ENCODE measurements at places on chromosomes 1 and 21.

- DNase-seq, result no peak
Measured at GRCh38 chr21:29928537-29928936, 11.3 kb downstream of the GRIK1 start.

GRCh38 chr1:6935361-6935883, 150.2 kb downstream of the CAMTA1 start:
- DNase-seq, result no peak

- DNase-seq, result no peak
Measured at GRCh38 chr1:176602388-176603004, 139.5 kb downstream of the PAPPA2 start.

DNA sequence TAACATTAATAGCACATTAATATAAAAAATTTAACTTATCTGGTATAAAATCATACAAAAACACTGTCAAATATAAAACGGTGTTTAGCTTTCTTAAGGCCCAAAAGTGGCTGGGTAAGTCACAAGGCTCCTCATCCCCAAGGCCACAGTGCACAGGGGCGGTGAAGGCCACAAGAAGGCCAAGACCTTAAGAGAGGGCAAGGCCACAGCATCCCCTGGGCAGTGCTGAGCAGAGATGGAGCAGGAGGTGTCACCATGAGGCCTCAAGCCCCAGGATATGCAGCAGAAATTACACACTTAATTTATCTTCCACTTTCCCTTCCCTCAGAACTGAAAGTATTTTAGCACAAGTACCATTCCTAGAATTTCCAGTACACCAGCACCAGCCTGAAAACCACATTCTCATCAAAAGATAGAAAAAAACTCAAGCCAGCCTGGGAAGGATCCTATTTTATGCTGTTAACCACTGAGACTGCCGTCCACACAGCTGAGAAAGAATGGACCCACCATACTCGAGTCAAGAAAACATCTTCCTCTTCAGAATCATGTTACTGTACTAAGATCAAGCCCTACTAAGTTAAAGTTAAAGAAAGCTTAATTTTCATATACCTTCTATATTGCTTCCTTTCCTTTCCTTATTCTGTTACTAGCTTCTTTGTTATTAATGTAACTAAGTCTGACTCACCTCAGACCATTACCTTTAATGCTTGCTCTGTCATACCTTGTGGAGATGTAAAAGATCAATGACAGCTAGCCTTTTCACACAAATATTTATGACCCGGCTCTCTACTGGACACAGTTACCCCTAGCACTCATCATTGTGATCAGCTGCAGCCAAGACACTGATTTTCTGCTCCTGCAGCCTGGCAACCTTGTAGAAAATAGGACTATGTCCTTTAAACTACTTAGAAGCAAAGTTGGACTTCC, 26.4 kb upstream of the FMO1 start:
- no peak for DNase-seq

DNA sequence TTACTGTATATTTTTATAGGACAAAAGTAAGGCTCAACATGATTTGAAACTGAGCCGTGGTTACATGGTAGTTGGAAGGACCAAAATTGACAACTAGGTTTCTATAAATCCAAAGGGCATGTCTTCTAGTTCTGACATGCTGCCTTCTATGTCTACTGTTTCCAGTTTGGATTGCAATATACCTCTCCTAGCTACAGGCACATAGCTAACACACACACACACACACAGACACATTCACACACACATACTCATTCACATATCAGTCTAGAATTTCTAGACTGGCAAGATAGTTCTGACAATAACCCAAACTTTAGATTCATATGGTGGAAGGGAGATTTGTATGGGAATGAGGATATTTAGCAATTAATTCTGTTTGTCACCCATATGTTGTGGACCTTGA, 544.8 kb upstream of the CAMK1G start:
- no peak for DNase-seq

DNA sequence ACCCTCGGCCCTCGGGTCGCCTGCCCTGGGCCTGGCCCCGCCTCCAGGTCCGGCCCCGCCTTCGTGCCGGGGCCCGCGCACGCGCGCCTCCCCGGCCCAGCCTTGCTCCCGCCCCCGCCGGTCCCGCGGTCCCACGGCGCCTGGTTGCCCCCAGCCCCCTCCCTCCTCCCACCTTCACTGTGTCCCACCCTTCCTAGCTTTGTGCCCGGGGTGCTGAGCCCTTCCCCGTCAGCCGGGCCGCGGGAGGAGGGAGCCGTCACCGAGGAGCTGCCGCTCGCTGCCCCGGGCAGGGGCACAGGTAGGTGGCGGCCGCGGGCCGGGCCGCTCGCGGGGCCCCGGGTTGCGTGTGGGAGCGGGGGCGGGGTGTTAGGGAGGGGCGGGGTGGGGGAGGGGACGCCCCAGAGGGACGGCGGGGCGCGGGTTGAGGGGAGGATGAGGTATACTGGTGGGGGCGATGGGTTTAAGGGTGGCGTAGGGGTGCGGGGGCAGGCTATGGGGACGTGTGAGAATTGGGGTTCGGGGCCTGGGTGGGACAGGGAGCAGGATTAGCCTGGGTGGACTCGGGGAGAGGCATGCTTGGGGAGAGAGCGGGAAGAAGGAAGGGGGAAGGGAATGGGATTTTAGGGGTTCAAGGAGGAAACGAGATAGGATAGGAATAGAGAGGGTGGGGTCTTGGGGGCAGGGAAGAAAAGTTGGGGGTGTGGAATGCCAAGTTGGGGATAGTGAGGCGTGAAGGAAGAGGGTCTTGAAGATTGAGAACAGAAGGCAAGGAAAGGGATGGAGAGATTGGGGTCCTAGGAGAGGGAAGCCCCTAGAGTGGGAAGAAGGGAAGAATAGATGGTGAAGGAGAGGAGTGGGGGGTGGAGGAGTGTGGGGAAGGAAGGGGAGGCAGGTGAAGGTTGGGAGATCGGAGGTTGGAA, at the start of gene LRRC42:
Gene LRRC42, plus strand, starts transcription at position 99 of the 920 bp plus-strand sequence. CDS start 5,650 bp downstream, outside the sequence.
- DNase-seq, result no peak

GRCh38 chr21:37425001-37425400, 58.4 kb downstream of the DYRK1A start:
- no peak for DNase-seq

DNA sequence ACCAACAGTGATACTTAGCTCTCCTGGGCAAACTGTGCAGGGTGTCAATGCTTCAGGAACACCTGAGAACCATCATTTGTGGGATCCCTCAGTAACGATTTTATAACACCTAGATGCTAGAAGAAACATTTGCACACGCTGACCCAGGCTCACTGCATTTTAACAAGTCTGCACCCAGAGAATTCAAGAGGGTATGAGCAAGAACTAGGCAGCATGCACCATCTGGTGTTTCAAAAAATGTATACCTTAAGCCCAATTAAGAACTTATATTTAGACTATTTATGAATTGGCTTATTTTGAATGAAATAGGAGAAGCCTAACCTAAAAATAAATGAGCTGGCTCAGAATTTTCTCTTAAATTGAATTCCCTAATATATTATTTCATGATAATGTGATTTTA, 400.5 kb downstream of the GPATCH2 start:
- DNase-seq, result no peak

DNA sequence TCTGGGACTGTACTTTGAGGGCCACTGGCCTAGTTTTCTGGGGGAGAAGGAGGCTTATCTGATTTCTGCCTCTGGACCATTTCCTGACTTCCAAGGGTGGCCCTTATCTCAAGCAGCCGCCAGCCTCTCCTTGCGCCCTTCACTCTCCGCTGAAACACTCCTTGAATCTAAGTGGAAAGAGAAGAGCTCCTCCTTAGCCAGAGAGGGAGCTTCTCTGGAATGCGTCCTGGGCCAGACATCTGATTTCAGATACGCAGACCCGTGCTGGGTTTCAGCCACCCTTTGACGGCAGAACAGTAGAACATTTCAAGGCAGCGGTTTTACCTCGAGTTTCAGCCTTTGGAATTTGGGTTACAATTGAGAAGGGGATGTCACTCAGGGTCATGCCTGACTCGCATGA, 308.0 kb downstream of the CAMTA1 start:
- no peak for DNase-seq

- no peak for DNase-seq
Measured at GRCh38 chr1:212651977-212652376, 43.4 kb downstream of the ATF3 start.

DNA sequence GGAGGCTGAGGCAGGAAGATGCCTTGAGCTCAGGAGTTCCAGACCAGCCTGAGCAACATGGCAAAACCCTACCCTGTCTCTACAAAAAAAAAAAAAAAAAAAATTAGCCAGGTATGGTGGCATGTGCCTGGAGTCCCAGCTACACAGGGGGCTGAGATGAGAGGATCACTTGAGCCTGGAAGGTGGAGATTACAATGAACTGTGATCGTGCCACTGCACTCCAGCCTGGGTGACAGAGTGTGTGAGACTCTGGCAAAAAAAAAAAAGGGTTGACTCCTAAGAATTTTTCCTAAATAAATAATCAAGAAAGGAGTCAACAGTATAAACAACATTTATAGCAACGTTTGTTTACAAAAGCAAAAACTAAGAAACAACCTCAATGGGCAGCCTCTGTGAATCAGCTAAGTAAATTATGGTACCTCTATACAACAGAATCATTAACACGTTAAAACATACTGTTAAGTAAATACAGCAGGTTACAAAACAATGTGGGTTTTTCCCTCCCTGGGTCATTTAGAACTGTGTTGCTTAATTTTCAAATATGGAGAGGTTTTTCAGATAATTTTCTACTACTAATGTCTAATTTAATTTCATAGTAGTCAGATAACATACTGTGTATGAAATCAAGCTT, 56.8 kb downstream of the SLC30A10 start:
- no peak for DNase-seq

DNA sequence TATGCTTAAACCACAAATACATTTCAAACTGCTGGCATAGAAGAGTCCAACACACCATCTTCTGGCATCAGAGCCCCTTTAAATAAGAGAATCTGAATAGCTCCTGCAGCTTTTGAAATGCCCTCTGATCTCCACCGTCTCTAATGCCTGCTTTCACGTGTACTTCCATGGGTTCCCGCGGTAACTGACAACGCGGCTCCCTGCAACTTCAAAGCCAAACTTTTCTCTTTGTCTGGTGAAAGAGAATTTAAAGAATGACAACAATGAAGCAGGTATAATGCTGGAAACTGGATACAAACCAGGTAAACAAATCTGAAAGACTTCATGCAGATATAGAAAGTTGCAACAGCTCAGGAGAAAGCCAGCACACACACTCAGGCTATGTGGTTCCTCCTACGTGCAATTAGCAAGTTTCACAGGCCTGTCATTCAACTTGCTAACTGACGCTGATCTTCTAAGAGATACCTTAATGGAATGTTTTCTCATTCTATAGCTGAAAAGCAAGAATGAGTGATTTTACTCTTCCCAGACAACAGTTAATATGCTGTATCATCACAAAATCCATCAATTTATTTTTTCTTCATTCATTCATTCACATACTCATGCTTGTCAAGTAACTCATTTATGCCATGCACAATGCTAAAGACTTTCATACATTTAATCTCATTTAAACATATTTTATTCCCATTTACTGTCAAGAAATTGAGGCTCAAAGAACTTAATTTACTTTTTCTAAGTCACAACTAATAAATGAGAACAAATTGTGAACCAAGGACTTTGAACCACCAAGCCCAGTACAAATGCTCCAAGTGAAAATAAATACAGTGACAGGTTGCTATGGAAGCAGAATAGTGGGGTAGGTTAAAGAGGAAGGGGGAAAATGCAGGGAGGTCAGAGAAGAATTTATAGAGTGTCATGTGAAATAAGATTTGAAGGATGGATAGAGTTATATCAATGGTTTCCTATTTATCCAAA, 202.7 kb upstream of the SNX7 start:
- DNase-seq, result no peak

DNA sequence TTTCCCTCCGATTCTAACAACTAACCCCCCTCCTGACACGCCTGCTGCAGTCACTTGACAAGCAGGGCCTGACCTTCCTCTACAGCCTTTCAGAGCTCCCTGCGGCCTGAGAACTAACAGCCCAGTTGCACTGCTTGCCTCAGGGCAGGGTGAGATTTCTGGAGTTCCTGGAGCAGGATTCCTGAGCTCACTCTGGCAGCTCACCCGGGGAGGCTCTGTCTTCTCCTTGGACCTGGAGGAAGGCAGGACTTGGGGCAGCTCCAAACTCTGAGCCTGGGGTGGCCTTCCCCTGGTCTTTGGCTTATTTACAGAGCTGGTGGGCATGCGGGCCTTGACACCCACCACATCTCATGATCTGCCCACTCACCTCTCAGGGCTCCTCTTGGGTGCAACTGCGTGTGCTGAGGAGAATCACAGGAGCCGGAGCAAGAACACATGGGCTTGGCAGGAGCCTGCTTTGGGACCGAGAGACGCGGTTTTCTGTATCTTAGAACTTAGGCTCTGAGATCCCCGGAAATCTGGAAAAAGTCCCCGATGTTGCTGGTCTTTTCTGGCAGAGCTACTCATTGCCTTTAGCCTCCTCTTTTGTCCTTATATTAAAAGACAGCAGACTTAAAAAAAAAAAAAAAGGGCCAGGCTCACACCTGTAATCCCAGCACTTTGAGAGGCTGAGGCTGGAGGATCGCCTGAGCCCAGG, 13.1 kb upstream of the SLC25A34 start:
- DNase-seq, result no peak

GRCh38 chr1:43435146-43436145, 18.3 kb downstream of the HYI start:
- DNase-seq, result no peak

GRCh38 chr21:21268061-21268471, 269.9 kb downstream of the NCAM2 start:
- DNase-seq, result no peak

GRCh38 chr1:64116537-64116936, 86.9 kb upstream of the UBE2U start:
- DNase-seq, result no peak

GRCh38 chr1:175072099-175072951, 4.7 kb downstream of the TNN start:
- DNase-seq, result no peak

DNA sequence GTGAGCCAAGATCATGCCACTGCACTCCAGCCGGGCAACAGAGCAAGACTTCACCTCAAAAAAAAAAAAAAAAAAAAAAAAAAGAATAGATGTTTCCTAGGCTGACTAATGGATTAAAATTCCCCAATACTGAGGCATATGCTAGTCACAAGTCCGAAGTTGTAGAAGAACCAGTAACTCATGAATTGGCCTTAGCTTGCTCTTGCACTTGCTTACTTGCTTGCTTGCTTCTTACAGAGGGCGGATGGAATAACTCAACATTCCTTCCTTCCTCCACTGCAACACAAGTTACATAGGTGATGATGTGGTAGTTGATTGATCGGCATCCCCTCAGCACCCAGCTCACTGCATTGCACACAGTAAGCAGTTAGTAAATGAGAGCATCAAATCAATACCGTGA, 2.8 kb upstream of the TARS2 start:
- no peak for DNase-seq

Measured in T-helper 2 cell (primary cell).